Activated T-helper 1 cell treated with anti-CD3 and anti-CD28 coated beads, Interleukin-12 subunit alpha, Interleukin-12 subunit beta, Interleukin-2, Interleukin-4 antibody, amounts not matched to agents 30 ng/mL and 10 ng/mL and 1 ng/mL, durations not matched to agents 14 hours and 24 hours and 36 hours (primary cell): ENCODE measurements at places on chromosomes 2 and 18.
A peak's percentile ranks its signal among the peaks of the same experiment; 100 is the strongest.

- no peaks in the 10 kb centered on the region for H3K36me3 ChIP-seq
- peaks cover 4% of the 10 kb centered on the region for H3K27me3 ChIP-seq
- no peak overlapping the region for H3K27ac ChIP-seq
- H3K4me1 ChIP-seq, result no peaks in the 10 kb centered on the region
- DNase-seq, result no peak
- H3K4me3 ChIP-seq, result no peak overlapping the region
These were observed 235.5 kb downstream of the THSD7B start for GRCh38 chr2:137000811-137001210.

- DNase-seq, result no peak
- peaks cover 61% of the 10 kb centered on the region for H3K36me3 ChIP-seq
- no peaks in the 10 kb centered on the region for H3K27me3 ChIP-seq
- H3K4me1 ChIP-seq, result peaks cover 10% of the 10 kb centered on the region
- H3K27ac ChIP-seq, result no peak overlapping the region
These were observed 7.3 kb downstream of the MBD1 start for GRCh38 chr18:50274044-50274442.

DNA sequence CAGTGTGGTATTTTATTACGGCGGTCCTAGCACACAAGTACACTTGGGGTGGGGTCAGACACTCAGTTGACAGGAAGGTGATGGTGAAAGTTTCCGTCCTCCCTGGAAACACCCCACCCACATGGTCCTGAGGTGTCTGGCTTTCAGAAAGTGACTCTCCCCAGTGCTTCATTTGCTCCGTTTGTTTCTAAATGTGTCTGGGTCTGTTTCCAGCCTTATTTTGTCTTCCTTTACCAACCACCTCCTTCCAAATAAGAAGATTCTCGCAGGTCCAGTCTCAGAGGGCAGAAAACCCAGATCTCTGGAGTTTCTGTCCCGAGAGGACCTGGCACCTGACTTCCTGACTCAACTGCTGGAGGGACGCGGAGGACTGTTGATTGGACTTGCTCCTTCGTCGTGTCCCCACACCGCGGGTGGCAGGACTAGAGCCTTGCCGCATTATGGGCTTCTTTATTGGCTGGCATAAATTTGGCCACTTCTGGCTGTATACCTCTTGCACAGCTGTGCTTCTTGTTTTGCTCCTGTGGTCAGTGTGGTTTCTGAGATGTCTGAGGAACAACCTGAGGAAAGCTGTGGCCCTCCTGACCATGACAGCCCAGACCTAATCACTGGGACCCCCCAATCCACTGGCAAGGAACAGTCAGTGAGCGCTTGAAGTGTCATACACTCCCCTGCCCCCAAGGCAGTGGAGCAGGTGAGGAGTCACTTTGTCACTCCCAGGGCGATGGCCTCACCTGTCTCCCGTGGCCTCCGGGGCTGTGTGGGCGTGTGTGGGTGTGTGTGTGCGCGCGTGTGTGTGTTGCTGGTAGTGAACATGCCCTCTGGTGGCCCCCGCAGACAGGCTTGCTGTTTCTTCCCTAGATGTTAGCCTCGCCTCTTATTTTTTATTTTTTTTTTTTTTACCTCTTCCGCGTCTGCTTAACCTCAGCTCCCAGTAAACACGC lies 45.6 kb downstream of the MEX3C start:
- peaks cover 4% of the 10 kb centered on the region for H3K36me3 ChIP-seq
- no peaks in the 10 kb centered on the region for H3K27me3 ChIP-seq
- peaks cover 48% of the 10 kb centered on the region for H3K4me1 ChIP-seq
- H3K27ac ChIP-seq, result peak overlapping the region; percentile 95
- H3K4me3 ChIP-seq, result peak overlapping the region; percentile 55
- DNase-seq, result peak; percentile 39

DNA sequence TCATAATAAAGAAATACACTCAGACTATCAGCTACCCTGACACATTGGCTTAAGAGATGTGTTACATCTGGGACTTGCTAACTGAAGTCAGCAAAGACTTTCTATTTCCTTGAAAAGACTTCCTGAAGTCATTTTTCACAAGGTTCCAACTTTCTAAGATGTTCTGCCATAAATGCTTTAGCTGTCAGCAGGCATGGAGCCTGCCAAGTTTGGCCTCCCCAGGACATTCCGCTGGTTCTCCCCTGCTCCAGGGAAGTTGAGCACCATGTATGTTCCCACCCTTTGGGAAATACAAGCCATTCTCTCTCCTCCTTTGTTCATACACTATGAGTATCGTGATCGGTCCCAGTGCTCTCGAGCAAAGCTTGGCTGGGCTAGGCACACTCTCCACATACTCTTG lies 202.7 kb upstream of the CCDC68 start:
- no peak overlapping the region for H3K4me3 ChIP-seq
- H3K27ac ChIP-seq, result no peak overlapping the region
- H3K4me1 ChIP-seq, result no peaks in the 10 kb centered on the region
- no peaks in the 10 kb centered on the region for H3K27me3 ChIP-seq

DNA sequence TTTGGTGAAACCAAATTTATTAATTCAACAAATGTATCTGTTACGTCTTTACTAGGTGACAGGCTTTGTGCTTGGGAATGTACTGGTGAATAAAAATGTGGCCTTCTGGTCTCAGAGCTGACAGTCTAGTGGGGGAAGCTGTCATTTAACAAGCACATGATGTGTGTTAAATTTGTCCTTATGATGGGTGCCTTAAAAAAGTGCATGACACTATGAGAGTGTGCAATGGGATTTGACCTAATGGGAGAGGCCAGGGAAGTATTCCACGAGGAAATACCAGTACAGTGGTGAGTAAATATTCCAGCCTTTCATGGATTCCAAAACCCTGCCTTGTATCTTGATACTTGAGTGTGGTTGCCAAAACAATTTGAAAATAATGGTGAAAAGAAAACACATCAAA lies 308.9 kb downstream of the PLCL1 start:
- H3K4me3 ChIP-seq, result no peak overlapping the region
- no peaks in the 10 kb centered on the region for H3K36me3 ChIP-seq
- no peaks in the 10 kb centered on the region for H3K27me3 ChIP-seq
- no peak overlapping the region for H3K27ac ChIP-seq
- H3K4me1 ChIP-seq, result no peaks in the 10 kb centered on the region

GRCh38 chr2:231276987-231277386 lies 78.6 kb downstream of the ARMC9 start:
- H3K27ac ChIP-seq, result no peak overlapping the region
- H3K27me3 ChIP-seq, result peaks cover 8% of the 10 kb centered on the region
- DNase-seq, result no peak
- H3K4me3 ChIP-seq, result no peak overlapping the region
- no peaks in the 10 kb centered on the region for H3K4me1 ChIP-seq

- H3K4me1 ChIP-seq, result peaks cover 26% of the 10 kb centered on the region
- peaks cover 57% of the 10 kb centered on the region for H3K36me3 ChIP-seq
- H3K27me3 ChIP-seq, result no peaks in the 10 kb centered on the region
- H3K27ac ChIP-seq, result no peak overlapping the region
- peak; percentile 59 for DNase-seq
- no peak overlapping the region for H3K4me3 ChIP-seq
These were observed 48.6 kb downstream of the RPIA start for GRCh38 chr2:88739985-88740600.

- H3K4me1 ChIP-seq, result no peaks in the 10 kb centered on the region
- H3K27ac ChIP-seq, result no peak overlapping the region
- no peaks in the 10 kb centered on the region for H3K36me3 ChIP-seq
- H3K4me3 ChIP-seq, result no peak overlapping the region
- no peaks in the 10 kb centered on the region for H3K27me3 ChIP-seq
These were observed 287.3 kb upstream of the REV1 start for GRCh38 chr2:99776906-99777646.

DNA sequence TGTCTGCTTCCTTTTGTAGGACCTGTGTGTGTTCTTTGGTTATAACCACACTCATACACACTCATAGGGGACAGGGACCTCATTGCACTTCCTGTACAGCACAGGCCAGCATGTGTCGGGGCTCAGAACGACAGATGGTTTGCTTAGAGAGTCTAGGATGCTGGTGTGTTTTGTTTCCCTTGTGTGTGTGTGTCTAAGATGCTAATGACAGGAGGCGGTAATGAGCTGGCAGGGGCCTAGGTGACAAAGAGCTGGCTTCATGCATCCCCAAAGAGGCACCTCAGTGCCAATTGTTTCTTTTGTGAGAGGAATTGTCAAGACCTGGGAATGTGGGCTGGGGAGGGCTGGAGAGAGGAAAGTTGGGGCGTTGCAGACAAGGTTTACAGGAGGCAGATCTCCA lies 66.6 kb downstream of the CELF4 start:
- H3K4me1 ChIP-seq, result no peaks in the 10 kb centered on the region
- H3K4me3 ChIP-seq, result no peak overlapping the region
